ENCODE measurements at places on chromosomes 4 and X.

GRCh38 chrX:49879656-49880277 is 483 bp downstream of the USP27X start:
- no peak for DNase-seq

- no peak for DNase-seq
Measured at GRCh38 chr4:100657187-100657586, 139.4 kb upstream of the EMCN start.

DNA sequence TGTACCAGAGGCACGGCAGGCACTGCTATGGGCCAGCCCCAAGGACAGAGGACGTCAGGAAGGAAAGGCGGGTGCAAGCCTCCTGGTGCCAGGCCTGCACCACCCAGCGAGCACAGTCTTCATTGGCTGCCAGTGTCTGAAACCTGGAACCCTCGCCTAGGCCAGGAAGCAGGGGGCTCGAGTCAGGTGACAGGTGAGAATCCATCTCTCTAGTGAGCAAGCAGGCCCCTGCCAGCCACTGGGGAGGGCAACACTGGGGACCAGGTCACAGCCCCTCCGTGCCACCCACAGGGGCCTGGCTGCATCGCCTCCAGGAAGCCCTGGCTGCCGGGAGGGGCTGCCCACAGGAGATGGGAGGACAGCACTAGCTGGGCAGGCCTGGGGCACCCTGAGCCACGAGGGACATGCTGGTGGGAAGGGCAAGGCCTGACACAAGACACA is 6.9 kb upstream of the HAUS3 start:
- DNase-seq: no peak

DNA sequence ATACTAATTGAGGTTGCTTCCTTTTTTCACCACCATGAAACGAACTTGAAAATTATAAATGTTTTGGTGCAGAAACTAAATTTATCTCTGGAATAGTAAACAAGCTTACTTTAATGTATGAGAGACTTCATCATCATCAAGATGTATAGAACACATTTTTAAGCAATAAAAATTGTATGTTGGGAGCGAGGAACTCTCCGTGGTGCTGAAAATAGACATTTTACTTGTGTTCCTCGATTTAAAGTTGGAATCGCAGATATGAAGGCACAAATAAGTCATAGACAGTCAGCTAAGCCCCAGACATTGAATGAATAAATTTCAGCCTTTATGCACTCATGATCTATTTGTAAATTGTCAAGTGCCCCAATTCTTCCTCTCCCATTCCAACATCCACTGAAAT is 310.7 kb downstream of the STK32B start:
- DNase-seq: no peak

- DNase-seq: no peak
Measured at GRCh38 chr4:112284662-112285411, 867 bp downstream of the TIFA start.

DNA sequence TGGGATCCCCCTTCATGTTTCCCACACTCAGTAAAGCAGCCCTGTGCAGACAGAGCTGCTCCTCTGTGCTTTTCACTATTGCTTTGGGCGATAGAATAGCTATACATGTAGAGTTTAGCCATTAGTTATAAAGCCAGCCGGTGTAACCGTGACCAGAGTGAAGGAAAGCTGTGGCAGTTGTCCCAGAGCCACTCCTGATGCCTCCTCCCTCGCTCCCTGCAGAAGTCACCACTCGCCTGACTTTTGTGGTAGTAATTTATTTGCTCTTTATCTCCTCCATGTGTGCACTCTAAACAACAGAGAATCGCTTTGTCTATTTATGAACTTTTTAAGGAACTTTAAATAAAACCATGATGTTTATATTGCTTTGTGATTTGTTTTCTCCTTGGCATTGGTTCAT is 41.8 kb upstream of the WWC2 start:
- no peak for DNase-seq

GRCh38 chr4:114866901-114867670 is 246.3 kb downstream of the NDST4 start:
- DNase-seq: no peak

- DNase-seq: no peak
Measured at GRCh38 chr4:75948822-75949444, 8.1 kb upstream of the NAAA start.

DNA sequence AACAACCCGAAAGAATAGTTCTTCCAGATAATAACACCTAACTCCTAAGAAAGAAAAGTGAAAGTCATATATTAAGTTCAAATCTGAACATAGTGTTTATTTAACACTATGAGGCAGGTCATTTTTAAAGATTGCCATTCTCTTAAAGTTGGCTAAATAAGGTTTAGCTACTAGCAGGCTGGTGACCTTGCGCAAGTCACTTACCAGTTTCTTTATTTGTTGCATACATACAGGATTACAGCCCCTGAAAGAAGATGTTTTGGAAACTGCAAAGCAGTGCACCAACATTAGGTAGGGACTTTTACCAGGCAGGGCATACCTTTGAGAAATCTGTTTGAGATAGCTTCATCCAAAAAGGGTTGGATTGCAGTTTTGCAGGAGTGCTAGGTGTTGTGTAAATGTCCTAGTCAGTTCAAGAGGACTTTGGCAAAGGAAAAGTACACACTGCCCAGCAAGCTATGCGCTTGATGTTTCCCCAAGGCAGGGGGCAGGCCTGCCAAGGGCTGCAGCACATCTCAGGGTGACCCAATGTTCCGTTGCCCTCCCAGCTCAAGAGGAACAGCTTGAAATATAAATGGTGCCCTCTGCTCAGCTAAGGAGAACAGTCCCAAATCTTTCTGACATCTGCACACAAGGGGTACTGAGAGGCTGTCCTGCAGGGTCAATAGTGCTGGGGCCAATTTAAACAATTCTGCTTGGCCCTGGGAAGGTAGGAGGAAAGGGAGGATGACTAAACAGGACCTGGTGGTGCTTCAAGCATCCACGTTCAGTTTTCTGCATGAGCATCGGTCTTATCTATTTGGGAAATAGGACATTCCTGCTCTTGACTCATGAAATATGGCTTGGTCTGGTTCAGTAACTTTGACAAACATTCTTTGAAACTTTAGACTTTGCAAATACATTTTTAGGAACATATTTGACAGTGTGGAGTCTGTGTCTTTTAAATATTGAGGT is 130.8 kb downstream of the COL4A6 start:
- no peak for DNase-seq

DNA sequence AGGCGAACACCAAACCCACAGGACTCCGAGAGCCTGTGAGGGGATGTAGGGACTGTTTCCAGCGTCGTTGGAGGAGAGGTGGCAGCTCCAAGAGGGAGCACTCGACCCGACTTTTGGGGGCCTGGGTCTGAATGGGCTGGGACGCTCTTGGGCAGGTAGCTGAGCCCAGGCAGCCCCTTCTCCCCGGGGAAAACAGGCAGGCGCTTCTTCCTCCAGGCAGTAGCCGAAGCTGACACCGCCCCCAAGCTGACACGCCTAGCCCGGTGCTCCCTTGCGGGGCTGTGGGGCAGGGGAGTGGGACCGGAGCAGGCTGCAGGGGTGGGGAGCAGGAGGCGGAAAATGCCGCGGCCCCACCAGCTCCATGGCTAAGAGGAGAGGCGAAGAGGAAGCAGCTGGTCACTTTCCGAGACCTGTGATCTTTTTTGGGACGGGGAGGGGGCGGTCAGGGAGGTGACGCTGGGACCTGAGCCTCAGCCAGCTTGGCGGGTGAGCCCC is 4.2 kb downstream of the NKX1-1 start:
- no peak for DNase-seq

GRCh38 chr4:40301603-40302002 is 33.5 kb upstream of the CHRNA9 start:
- DNase-seq: peak; percentile 85

DNA sequence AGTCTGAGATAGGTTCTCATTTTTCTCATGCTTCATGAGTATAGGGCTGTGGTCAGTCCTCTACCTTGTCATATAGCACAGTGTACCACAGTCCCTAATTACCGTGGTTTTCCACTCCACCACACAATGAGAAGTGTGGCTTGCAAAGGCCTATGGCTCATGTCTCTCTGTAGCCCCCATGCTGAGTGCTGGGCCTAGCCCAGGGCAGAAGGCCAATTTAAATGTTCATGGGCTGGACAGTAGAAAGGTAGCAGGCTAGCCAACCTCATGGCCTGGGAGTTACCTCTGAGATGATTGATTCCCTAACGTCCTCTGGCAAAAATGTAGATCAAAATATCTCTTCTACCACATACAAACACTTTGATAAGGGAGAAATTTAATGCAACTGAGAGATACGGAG is 222.5 kb downstream of the AFF2 start:
- no peak for DNase-seq

DNA sequence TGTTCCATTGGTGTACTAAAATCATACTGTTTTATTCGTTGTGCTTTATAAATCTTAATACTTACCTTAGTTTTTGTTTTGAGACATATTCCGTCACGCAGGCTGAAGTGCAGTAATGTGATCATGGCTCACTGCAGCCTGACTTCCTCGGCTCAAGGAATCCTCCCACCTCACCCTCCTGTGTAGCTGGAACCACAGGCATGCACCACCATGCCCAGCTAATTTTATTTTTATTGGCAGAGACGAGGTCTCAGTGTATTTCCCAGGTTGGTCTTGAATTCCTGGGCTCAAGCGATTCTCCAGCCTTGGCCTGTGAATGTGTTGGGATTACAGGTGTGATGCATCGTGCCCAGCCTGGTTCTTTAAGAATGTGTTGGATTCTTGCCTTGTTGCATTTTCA is 24.4 kb upstream of the DCK start:
- DNase-seq: no peak

- DNase-seq: no peak
Measured at GRCh38 chr4:27082776-27083175, 222.1 kb downstream of the STIM2 start.

DNA sequence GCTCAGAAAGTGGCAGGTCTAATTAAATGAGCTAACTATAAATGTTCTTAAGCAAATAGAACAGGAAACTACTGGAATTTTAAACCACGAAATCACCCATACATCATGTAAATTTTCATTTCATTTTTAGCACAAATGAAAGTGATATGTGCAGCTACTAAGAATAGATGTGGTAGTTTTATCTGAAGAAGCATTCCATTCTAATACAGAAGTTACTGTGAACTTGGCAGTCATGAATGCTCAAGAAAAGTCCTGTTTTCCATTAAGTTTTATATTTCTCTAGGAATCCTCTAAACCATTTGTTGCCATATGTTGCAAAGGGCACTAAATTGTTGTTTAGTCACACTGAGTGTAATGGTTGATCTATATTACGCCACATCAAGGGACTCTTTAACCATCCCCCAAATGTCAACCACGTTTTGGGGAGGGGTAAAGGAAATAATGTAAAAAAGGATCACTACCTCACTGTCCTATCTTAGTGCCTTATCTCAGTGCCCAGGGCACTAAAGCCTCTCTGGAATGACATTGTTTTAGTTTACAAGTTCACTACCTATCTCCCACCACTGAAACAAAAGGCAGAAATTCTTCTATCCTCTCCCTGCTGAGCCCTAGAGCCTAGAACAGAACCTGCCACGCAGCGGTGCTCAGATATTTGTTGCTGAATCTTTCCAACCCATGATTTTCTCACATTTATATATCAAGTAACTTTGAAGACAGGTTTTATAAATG is 118.0 kb downstream of the SHISA3 start:
- DNase-seq: no peak

GRCh38 chrX:108219949-108220601 is 128.5 kb downstream of the ATG4A start:
- DNase-seq: no peak

- peak; percentile 25 for DNase-seq
Measured at GRCh38 chr4:123776267-123776666, 379.7 kb downstream of the SPRY1 start.

DNA sequence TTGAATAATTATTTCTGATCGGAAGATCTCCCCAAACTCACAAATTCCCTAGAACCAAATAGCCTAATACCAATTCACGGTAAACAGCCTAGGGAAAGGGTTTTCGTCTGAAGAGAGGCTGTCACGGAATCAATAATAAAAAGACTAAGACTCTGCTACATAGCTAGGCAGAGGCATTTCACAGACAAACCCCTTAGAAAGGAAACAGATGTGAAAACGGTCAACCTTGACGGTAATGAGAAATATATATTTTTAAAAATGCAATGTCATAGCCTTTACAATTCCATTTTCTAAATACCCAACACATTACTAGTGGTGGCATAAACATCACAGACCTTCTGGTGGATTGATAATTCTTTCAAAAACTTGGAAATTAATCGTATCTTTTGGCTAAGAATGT is 28.4 kb downstream of the PROM1 start:
- DNase-seq: no peak
